ENCODE measurements at places on chromosomes 12 and 14.
A peak's percentile ranks its signal among the peaks of the same experiment; 100 is the strongest.

- no peak for DNase-seq
These were observed 16.3 kb upstream of the POLR3B start for GRCh38 chr12:106341086-106341877.

GRCh38 chr12:107856096-107856495 lies 81.6 kb downstream of the ASCL4 start:
- no peak for DNase-seq

GRCh38 chr12:88391556-88391955 lies 188.7 kb downstream of the KITLG start:
- peak; percentile 81 for DNase-seq

DNA sequence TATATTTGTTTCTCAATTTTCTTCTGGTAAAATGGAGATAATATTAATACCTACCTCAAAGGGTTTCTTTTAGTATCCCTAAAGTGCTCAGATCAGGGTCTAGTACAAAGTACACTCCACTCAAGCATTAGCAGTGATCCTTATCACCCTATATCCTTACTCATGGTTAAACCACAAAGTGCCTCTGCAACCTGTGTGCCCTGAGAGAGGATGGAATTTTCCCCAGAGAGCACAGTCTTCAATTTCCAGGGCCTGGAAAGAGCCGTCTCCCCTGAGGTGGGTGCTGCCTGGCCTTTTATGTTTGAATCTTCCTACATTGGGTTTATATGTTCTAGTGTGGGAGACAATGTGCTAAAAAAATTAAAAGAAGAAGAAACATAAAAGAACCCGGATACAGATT lies 183.1 kb upstream of the FBXO33 start:
- DNase-seq: no peak

DNA sequence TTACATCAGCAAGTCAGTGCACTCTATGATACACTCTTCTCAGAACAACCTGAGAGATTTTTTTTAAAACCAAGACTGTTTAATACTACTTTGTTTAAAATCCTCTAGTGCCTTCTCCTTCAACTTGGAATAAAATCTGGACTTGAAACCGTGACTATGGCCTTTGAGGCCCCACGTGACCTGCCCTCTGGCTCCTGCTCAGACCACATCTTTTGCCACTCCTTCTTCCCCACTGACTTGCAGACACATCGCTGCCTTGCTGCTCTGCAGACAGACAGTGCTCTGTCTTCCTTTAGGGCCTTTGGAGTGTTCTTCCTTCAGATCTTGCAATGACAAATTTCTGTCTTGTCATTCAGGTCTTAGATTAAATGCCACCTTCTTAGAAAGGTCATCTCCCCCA lies 48.5 kb downstream of the TTC8 start:
- no peak for DNase-seq

GRCh38 chr14:64303471-64303917 lies 9.3 kb upstream of the ESR2 start:
- no peak for DNase-seq

DNA sequence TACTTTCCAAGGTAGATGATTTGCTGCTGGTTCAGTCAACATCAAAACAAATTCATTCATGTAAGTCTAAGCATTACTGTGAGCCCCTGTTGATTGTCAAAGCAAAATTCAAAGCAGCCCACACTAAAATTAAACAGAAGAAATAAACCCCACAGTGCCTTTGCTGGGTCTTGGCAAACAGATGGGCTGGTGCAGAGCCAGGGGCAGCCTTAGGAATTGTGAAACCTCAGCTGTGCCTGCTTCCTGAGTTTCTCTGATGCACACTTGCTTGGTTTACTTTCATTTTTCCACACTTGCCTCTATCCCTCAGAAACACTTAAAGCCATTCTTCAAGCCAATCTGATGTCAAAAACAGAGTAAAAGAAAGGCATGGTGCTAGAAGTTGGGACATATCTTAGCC lies 6.6 kb upstream of the PLEKHG7 start:
- DNase-seq: peak; percentile 45

GRCh38 chr12:108570743-108571608 lies 8.6 kb downstream of the ISCU start:
- DNase-seq: no peak

GRCh38 chr12:49301760-49302159 lies 6.8 kb downstream of the PRPH start:
- DNase-seq: no peak

DNA sequence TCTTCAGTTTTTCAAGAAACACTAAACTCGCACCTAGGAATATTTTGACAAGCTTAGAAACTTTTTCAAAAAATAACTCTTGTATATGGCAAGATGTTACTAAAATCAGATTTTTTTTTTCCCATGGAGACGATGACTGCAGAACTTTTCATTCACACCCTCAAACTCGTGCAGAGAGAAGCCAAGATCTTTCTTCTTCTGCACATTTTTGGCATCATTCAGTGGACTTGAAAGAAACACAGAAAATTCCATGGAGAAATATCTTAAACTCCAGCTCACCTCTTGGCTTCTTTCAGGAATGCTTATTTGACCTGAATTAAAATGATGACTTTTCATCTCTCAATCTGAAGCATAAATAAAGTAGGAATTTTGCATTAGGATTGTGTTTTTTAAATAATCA lies 919.4 kb downstream of the NRXN3 start:
- no peak for DNase-seq

DNA sequence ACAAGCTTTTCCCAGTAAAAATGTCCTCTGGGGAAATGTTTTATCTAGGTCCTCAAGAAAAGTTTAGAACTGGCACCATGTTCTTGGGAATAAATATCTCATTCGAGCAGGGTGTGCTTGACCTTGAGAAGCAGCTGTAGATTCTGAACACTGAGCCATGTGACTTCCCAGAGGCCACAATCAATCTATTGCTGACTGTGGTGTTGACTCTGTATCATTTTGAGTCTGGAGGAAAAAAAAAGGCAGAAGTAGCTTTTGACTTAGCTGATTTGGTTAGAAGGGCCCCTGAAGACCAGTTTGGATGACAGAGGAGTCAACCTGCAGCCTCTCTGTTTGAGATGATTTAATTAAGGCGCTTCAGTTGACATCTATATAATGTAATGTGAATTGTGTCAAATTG lies 592.4 kb upstream of the SEL1L start:
- no peak for DNase-seq

- no peak for DNase-seq
These were observed 91.9 kb upstream of the RESF1 start for GRCh38 chr12:31867292-31867691.

GRCh38 chr12:75560167-75560566 lies 48.8 kb upstream of the KRR1 start:
- no peak for DNase-seq

- DNase-seq: no peak
These were observed 427.8 kb downstream of the SLC6A15 start for GRCh38 chr12:84484798-84485197.

DNA sequence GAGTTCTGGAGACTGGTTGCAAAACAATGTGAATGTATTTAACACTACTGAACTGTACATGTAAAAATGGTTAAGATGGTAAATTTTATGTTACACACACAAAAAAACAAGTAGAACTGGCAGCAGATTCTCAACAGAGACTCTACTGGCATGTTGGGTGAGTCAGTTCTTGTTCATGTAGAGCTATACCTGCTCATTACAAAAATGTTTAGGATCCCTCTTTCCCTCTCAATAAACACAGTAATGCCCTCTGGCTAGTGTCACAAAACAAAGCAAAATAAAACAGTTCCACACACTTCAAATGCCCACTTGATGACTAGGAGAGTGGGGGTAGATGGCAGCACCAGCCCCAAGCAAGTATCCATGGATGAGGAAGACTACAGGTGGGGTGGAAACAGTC lies 13.7 kb upstream of the ZNF740 start:
- DNase-seq: no peak

- peak; percentile 45 for DNase-seq
These were observed 81.6 kb downstream of the LLPH start for GRCh38 chr12:66048835-66049537.

Measured in skeletal muscle cell (primary cell).